ENCODE measurements at places on chromosomes 7 and 10.

GRCh38 chr7:133353775-133354174, 100.9 kb downstream of the EXOC4 start:
- H3K27ac ChIP-seq, result no peak overlapping the region
- H3K4me1 ChIP-seq, result no peaks in the 10 kb centered on the region
- H3K27me3 ChIP-seq, result no peaks in the 10 kb centered on the region
- H3K36me3 ChIP-seq, result peaks cover 5% of the 10 kb centered on the region

DNA sequence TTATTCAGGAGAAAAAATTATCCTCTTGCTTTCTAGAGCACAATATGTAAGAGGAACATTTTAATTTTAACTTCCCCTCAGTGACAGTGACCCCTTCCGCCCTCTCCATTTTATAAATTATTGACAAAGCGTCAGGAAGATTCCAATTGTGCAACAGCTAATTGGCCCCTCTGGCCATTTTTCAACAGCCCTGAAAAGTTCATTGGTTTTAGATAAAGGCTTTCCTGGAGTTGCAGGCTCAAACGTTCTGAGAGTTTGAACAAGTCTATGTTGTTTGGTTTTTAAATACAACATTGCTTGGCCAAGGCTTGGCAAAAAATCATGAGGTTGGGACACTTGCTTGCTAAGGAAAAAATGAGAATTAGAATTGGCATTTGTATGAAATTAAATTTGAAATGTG, 422.2 kb upstream of the ANKRD30A start:
- no peak overlapping the region for H3K27ac ChIP-seq
- peak; percentile 23 for DNase-seq
- H3K27me3 ChIP-seq, result no peaks in the 10 kb centered on the region
- H3K4me1 ChIP-seq, result no peaks in the 10 kb centered on the region

GRCh38 chr7:29091715-29092114, 54.6 kb downstream of the CPVL start:
- peak overlapping the region; percentile 60 for H3K27ac ChIP-seq
- H3K4me3 ChIP-seq, result no peak overlapping the region
- no peaks in the 10 kb centered on the region for H3K36me3 ChIP-seq
- H3K27me3 ChIP-seq, result no peaks in the 10 kb centered on the region
- peak; percentile 39 for DNase-seq

- H3K27ac ChIP-seq, result peak overlapping the region; percentile 59
- H3K4me1 ChIP-seq, result peaks cover 16% of the 10 kb centered on the region
- H3K27me3 ChIP-seq, result peaks cover 24% of the 10 kb centered on the region
- DNase-seq, result no peak
These were observed 65.6 kb upstream of the ADGRA1 start for GRCh38 chr10:133021963-133022775.

DNA sequence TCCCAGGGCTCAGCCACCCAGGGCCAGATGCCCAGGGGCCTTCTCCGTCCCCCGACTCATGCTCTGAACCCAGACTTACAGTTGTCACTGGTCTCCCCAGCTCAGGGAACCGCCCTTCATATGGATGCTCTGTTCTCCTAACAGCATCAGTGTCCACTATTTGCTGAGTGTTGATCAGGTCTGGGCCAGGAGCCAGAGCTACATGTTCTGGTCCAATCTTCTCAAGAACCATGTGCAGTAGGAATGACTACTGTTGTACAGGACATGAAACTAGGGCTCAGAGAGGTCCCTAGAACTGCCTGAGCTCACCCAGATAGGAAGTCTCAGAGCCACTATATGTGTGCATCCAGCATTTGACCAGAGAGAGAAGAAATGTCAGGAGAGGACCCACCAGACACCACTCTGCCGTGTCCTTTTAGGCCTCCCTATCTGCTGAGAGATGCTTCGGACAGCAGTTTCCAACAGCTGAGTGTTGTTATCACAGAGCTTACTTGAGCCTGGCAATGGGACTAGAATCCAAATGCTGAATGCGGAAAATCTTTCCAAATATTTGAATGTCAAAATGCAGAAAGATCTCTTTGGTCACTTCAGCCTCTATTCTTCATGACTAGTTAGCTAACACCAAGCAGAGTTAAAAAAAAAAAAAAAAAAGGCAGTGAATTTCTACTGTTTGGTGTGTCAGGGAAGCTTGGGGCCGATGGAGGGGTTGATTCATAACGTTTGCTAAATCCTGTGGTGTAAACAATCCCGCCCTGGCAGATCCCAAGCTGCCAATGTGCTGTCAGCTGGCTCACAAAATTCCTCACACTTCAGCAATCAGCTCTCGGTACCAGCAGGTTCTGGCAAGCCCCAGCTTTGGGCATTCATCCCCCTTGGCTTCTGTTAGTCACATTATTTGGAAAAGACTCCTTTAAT, 246.1 kb downstream of the TNS3 start:
- no peak overlapping the region for H3K4me3 ChIP-seq
- no peaks in the 10 kb centered on the region for H3K27me3 ChIP-seq
- peaks cover 30% of the 10 kb centered on the region for H3K4me1 ChIP-seq
- peaks cover 11% of the 10 kb centered on the region for H3K36me3 ChIP-seq
- peak overlapping the region; percentile 86 for H3K27ac ChIP-seq
- peak; percentile 78 for DNase-seq
